Tibial nerve (tissue), 4 donors: ENCODE measurements at places on chromosomes 2 and 18.

GRCh38 chr2:65870826-65871225 lies 438.4 kb upstream of the SPRED2 start:
- no peak for DNase-seq

- no peak for DNase-seq
Observed at GRCh38 chr18:41881285-41881684, 73.7 kb upstream of the PIK3C3 start.

- DNase-seq: no peak
Observed at GRCh38 chr18:78913830-78914231, 65.8 kb upstream of the SALL3 start.

- DNase-seq: no peak
Observed at GRCh38 chr18:37218022-37218590, 347.5 kb downstream of the CELF4 start.

- DNase-seq: no peak
Observed at GRCh38 chr2:43131890-43132682, 94.3 kb downstream of the ZFP36L2 start.

- DNase-seq: no peak
Observed at GRCh38 chr2:14717131-14717530, 84.6 kb downstream of the LRATD1 start.

GRCh38 chr2:237392186-237392585 lies 21.8 kb downstream of the COL6A3 start:
- no peak for DNase-seq

GRCh38 chr2:118443596-118443995 lies 355.3 kb downstream of the INSIG2 start:
- no peak for DNase-seq

DNA sequence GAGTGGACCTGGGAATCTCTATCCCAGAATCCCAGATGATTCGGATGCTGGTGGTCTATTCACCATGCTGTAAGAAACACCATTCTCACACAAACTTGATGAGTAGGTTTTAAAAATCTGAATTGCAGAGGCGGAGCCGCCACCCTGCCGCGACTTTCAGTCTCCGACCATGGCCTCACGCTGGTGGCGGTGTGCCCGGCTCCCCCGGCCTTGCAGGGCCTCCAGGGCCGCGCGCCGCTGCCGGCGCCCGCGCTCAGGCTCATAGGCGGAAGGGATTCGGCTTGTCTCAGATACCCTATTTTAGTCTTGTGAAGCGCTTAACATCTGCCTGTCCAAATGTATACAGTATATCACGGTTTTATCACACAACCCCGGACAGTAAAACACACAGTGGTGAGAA lies 2.6 kb upstream of the PPM1B start:
- no peak for DNase-seq

- no peak for DNase-seq
Observed at GRCh38 chr2:135791418-135792190, 45.4 kb downstream of the LCT start.

GRCh38 chr2:25524507-25524906 lies 148.9 kb downstream of the DTNB start:
- no peak for DNase-seq

- no peak for DNase-seq
Observed at GRCh38 chr2:213224366-213224765, 59.9 kb upstream of the SPAG16 start.

DNA sequence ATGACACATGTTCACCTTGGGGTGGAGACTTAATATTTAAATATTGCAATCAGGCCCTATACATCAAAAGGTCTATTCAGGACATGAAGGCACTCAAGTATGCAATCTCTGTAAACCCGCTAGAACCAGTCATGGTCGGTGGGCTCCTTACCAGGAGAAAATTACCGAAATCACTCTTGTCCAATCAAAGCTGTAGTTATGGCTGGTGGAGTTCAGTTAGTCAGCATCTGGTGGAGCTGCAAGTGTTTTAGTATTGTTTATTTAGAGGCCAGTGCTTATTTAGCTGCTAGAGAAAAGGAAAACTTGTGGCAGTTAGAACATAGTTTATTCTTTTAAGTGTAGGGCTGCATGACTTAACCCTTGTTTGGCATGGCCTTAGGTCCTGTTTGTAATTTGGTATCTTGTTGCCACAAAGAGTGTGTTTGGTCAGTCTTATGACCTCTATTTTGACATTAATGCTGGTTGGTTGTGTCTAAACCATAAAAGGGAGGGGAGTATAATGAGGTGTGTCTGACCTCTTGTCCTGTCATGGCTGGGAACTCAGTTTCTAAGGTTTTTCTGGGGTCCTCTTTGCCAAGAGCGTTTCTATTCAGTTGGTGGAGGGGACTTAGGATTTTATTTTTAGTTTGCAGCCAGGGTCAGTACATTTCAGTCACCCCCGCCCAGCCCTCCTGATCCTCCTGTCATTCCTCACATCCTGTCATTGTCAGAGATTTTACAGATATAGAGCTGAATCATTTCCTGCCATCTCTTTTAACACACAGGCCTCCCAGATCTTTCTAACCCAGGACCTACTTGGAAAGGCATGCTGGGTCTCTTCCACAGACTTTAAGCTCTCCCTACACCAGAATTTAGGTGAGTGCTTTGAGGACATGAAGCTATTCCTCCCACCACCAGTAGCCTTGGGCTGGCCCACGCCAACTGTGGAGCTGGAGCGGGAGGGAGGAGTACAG lies 108.1 kb downstream of the XRCC5 start:
- DNase-seq: no peak

DNA sequence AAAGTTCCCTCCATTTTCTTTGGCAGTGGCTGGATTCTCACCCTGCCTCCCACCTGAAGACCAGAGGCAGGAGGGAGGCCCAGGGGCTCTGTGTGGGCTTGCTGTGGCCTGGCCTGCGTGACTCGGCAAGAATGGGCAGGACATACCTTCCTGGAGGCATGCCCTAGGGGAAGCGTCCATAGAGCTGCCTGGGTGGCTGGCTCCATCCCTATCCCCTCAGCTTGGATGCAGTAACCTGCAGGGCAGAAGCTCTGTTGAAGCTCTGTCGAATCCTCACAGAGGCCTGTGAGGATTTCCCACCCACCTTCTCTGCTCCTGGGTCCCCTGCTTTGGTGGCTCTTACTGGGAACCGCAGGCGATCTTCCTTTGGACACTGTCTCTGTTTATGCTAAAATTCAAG lies 1.3 kb upstream of the PRSS56 start:
- DNase-seq: no peak

GRCh38 chr2:11285499-11285898 lies 58.9 kb downstream of the ROCK2 start:
- DNase-seq: no peak

- DNase-seq: no peak
Observed at GRCh38 chr18:61655630-61656029, 237.2 kb downstream of the RNF152 start.

GRCh38 chr2:137910641-137911040 lies 53.6 kb upstream of the HNMT start:
- no peak for DNase-seq

DNA sequence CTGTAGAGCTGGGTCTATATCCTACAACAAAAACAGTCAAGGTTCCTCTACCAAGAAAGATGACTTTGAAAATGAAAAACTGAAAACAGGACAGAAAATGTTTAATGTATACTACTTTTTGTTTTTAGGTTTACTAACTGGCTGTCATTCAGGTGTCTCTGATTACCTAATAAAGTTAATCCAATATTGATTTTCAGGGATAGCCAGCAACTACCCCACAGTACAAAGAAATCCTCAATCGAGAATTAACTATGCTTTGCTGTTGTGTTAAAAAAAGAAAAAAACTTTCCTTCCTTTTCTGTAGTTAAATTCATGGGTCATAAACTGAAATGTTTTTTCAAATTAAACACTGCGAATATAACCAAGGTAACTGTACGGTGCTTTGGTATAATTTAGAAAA lies 45.8 kb downstream of the TTR start:
- DNase-seq: no peak

- DNase-seq: no peak
Observed at GRCh38 chr2:104825124-104825865, 28.6 kb upstream of the POU3F3 start.

- no peak for DNase-seq
Observed at GRCh38 chr2:38038682-38039081, 37.3 kb downstream of the CYP1B1 start.

GRCh38 chr18:46630160-46630559 lies 26.9 kb downstream of the LOXHD1 start:
- DNase-seq: no peak

GRCh38 chr2:98874186-98874689 lies 61.8 kb downstream of the CRACDL start:
- DNase-seq: no peak

DNA sequence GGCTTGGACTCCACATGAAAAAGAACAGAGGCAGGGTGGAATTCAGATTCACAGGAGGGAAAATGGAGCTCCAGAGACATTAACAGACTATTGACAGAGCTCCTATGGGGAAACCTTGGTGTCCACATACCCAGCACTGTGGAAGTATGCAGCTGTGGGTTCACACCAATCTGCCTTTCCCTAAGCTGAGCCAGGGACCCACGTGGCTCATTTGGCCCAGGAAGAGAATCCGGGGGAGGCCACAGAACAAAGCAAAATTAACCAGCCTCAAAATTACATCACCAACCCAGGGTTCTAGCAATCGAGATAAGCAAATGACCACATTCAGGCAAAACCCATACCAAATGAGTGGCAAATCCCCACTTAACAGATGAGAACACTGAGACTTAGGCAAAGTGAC lies 105.8 kb upstream of the TWIST2 start:
- DNase-seq: no peak

DNA sequence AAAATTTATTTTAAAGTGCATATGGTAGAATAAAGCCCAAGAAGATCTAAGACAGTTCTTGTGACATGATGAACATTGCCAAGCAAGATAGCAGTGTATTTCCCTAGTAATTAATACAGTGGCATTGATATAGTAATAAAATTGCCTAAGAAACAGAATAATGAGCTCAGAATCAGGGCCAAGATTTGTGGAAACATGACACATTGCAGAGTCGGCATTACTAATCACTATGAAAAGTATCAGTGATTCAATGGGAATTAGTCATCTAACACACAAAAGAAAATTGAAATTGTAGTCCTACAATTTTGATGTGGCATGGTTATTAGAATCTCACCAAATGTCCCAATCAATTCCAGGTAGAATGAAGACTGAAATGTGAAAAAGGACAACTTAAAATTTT lies 243.0 kb upstream of the CYRIA start:
- DNase-seq: no peak

DNA sequence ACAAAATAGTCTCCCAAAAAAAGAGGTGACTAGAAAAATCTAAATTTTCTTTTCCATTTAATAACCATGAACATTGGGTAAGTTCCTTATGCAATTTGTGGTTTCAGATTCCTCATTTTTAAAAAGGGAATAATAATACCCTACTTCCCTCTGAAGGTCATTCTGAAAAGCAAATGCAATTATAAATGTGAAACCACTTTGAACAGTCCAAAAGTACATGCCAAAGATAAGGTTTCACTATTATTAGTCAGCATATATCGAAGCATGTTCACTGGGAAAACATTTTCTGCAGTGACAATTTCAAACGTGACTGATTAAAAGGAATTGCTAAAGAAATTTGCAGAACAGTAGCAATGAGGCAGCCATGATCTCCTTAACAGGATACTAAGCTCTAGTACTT lies 100.1 kb upstream of the RNF152 start:
- no peak for DNase-seq

- no peak for DNase-seq
Observed at GRCh38 chr18:23266717-23267446, 131.6 kb downstream of the CABLES1 start.

DNA sequence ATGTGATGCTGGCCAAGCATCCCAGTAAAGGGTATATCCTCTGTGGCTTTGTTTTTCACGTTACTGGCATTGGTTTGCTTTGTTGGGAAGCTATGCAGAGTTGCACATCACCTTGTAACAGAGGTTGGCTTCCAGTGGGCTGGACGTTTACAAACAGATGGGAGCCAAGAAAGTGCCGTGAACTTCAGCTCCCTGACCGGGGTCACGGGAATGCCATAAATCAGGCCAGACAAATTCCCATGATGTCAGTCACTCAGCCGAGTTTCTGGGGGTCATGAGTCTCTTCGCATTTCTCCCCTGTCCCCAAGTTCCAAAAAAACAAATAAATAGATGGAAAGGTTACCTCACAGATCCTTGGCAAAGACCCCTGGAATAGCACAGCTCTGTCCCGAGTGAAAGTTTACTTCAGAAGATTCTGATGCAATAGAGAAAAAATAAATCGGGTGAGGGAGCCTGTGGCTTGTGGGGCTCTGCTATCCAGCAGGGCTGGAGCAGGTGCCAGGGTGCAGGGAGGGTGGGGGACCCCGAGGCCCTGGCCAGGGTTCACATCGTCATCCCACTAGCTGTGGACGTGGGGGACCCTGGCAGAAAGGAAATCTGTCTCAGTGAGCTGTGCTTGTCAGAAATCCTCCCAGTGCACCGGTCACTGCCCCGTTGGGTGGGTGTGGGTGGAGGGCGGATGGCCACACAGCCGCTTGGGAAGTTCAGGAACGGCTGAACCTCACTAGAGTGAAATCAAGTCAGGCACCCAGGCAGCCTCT lies 27.8 kb downstream of the TWIST2 start:
- peak; percentile 34 for DNase-seq

DNA sequence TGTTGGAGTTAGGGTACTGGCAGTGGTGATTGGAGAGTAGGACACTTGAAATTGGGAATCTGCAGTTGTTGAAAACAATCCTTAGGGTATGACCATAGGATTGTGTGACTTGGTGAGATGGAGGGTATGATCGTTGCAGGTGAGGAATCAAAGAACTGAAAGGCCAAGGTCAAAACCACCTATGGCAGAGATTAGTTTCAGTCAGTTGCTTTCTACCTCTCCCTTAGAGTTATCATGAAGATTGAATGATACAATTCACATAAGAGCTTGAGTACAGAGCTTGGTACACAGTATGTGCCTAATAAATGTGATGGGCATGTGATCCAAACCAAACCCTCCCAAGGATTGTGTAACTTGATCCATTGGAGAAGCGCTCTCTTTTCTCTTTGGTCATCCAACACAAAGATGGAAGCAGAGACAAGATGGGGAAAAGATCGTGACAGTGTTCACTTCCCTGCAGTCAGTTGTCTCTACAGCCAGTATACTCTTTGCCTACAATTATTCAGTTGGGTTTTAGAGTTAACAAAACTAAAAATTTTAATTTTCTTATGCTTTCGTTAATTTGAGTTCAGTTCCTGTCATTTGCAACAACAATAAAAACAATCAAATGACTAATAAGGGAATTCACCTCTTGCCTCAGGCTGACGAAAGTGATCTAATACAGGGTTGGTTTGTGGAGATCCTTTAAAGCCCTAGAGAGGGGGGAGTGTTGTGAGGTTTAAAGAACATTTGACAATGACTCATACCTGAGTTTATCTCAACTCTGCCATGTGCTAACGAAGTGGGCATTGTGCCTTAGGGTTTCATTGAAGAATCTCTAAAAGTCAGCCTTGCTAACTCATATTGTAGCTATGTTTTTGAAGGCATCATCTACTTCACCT lies 14.8 kb upstream of the SMAD2 start:
- no peak for DNase-seq

DNA sequence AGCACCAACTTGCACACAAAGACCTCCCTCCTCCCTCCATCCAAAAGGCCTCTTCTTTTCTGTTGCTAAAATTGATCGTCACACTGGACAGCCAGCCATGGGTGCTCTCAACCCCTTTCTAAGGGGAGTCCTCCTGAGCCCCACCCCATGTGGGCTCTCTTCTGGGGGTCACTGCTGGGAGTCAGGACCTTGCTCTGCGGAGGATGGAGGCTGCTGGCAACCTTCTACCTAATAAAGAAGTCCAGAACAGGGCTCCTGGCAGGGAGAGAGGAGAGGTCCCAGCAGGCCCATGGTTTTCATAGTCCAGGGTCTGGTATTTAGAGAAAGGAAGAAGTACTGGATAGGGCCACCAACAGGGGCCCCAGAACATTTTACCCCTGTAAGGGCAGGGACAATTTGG lies 67.6 kb upstream of the OTOS start:
- no peak for DNase-seq
